ENCODE measurements at places on chromosomes 7 and 10.

GRCh38 chr7:155878250-155878649 lies 66.0 kb upstream of the SHH start:
- DNase-seq, result no peak

GRCh38 chr7:115038158-115038557 lies 116.3 kb downstream of the MDFIC start:
- DNase-seq, result no peak

DNA sequence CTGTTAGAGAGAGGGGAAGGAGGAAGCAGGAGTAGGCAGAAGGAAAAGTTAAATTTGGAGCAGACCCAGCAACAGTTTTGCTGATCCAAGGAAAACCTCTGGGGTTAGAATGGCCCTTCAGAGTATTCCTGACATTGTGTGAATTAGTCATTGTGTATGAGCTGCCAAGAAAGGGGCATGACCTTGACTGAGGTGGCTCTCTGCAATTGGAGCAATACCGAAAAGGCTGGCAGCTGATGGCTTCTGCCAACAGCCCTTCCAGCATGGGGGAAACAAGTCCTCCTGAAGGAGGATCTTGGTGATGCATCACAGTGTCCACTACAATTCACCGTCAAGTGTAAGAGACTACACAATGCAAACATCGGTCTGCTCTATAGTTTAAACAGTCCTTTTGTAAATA lies 20.6 kb upstream of the WASL start:
- DNase-seq, result peak; percentile 67

DNA sequence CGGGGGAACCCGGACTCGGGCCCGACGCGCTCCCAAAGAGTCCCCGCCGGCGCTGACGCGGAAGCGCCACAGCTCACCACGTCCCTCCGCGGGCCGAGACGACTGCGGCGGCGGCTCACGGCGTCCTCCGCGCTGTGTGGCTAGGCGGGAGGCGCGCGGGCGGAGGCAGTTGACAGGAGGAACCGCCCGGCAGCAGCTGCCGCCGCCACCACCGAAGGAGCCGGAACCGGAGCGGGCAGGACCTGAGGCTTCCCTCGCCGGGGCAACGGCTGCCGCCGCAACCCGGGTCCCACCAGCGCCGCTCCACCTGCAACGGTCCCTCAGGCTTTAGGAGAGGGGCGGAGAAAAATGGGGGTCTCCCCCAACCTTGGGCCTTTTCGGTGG lies 334 bp downstream of the ZNF800 start:
- DNase-seq, result peak; percentile 56

GRCh38 chr10:60185421-60185820 lies 204.3 kb downstream of the ANK3 start:
- no peak for DNase-seq

GRCh38 chr10:110192552-110192951 lies 14.9 kb upstream of the MXI1 start:
- DNase-seq, result no peak

GRCh38 chr10:88154596-88155250 lies 291.3 kb downstream of the PTEN start:
- peak; percentile 32 for DNase-seq

- peak; percentile 52 for DNase-seq
These were observed 39.3 kb downstream of the BAZ1B start for GRCh38 chr7:73482746-73483145.

DNA sequence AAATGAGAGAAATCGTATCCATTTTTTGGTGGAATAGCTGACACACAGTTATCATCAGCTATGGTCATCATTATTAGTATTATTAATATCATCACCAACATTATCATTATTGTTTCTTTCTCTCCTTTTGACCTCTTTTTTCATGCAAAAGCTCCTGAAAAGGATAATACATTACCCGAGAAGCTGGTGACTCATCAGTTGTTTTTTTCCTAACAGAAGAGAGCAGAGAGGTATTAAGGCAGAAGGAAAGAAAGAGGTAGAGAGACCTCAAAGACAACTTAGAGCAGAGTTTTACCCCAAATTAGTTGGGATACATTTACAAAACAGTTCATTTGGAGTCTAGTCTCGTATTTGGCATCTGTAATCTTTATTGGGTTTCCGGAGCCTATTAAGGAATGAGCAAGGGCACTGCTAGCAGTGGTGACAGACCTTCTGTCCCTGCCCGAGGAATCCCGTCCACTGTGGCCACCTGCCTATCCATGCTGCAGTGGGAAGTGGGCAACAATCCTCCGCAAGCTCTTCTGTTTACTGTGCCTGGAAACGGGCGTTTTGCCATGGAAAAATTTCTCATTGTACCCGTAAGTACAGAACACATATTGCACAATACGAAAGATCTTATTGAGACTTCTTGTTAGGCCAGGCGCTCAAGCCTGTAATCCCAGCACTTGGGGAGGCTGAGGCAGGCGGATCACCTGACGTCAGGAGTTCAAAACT lies 170.0 kb upstream of the MKLN1 start:
- DNase-seq, result peak; percentile 17

- DNase-seq, result peak; percentile 16
These were observed 141.3 kb upstream of the VKORC1L1 start for GRCh38 chr7:65731562-65732035.

GRCh38 chr7:91872069-91872468 lies 8.4 kb downstream of the MTERF1 start:
- no peak for DNase-seq

DNA sequence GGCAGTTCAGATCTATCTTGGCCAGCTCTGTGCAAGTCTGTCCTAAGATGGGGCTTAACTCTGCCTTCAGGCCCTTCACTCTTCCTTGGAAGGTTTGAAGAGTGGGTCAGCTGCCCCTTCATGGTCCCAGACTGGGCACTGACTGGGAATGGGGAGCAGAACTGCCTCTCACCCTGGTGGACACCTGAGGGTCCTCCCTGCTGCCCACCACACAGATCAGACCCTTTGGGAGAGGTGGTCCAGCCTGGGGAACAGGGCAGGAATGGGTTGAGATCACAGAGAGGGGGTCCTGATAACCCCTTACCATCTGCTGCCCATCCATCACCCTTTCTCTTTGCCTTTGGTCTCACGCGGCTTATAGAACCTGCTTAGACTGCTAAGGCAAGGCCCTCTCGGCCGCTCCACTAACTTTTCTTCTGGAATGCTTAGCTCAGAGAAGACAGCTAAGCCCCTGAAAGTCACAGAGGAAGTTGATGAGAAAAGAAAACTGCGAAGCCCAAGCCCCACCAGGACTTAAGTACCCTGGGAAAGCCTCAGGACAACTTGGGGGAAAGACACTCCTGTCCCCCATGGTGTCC lies 402 bp upstream of the CDHR1 start:
- peak; percentile 24 for DNase-seq

DNA sequence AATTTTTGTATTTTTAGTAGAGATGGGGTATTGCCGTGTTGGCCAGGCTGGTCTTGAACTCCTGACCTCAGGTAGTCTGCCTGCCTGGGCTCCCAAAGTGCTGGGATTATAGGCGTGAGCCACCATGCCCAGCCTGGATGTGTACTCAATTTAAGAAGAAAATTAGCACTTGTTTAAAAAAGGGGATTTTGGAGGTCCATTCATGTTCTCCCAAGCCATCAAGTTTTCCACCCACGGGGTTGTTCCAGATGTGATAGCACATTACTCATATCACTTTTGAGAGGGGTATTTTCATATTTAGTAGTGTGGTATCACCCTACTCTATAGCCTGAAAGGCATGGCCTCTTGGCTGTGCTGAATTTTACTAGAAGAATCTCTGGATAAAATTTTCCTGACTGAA lies 10.5 kb upstream of the SLC26A3 start:
- DNase-seq, result no peak

DNA sequence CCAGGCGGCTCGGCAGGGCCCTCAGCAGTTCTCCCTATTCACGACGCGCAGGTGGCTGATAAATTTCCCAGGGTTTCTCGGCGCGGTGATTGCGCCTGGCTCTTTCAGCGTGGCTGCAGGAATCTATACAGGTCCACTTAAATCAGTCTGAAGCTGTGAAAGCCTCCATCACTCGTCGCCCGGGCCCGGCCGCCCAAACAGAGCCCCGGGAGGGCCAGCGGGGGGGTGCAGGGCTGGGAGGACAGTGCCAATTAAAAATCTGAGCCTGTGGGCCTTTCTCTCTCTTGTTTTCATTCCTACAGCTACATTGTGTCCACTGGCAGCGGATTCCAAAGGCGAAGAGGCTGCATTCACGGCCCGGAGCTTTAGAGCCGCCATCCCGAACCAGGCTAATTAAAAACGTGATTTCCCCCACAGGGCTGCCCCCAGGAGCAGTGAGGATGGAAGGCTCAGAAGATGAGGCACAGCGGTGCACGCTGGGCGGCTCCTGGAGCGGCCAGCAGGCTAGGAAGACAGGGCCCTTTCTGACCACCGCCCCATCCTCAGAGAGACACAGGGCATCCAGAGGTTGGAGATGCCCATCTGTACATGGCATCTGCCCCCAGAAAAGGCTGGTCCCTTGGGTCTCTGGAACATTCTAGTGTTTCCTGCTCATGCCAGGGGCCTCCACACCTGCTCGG lies 100.7 kb downstream of the FAM53B start:
- no peak for DNase-seq

DNA sequence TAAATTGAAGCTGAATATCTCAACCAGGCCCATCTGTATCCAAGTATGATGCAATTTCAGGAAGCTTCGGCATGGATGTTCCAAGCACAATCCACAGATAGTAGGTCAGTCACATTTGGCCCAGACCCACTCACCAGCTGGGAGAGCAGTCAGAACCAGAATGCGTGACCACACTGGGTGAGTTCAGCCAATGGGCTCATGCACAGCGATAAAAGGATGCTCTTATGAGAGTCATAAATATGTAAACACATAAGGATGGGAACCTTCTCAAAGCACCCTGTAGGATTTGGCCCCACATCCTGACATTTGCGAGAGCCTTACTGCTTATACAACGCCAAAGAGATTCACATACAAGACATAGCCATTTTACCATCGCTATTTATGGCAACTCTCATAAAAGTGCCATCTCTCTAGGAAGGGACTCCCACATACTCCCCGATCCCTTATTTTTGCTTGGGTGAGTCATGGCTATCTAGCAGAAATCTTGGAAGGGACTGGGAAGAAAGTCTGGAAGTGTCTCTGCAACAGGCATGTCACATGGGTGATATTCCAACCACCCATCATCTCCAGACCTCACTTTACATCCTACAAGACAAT lies 3.0 kb downstream of the AFAP1L2 start:
- DNase-seq, result peak; percentile 46

DNA sequence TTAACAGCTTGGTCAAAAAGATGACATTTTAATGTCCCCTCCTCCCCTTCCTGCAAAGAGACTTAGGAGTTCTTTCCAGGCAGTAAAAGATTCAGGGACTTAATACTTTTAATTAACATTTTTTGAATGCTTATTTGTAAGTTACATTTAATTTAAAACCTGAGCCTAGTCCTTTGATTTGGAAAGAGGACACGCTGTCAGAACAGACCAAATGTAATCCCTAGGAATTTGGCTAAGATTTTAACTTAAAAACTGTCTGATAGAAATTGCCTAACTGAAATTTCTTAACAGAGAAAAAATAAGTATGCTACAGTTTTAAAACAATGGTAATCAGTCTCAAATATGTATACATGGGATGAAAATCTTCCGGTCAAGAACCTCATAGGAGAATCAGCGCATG lies 98.5 kb downstream of the NRP1 start:
- no peak for DNase-seq

DNA sequence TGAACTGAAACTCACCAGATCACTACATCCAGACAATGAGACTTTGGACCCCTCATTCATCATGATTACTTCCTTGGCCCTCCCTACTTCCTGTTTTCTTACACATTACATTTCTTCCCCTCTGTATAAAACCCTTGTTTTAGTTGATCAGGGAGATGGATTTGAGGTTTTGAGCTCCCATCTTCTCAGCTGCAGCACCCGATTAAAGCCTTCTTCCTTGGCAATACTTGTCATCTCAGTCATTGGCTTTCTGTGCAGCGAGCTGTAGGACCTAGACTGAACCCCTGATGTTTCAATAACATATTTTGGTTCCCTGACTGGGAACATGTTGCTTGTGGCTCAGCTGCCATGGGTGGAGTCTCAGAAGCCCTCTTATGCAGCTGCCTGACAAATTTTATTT lies 33.1 kb downstream of the NOLC1 start:
- DNase-seq, result no peak

- no peak for DNase-seq
These were observed 52.0 kb upstream of the NRF1 start for GRCh38 chr7:129559564-129559963.

- DNase-seq, result peak; percentile 92
These were observed at the start of gene ZKSCAN1 for GRCh38 chr7:100015232-100016214. Gene ZKSCAN1, plus strand, starts transcription at chr7:100015596. Its CDS starts 7,911 bp downstream, at chr7:100023507.

DNA sequence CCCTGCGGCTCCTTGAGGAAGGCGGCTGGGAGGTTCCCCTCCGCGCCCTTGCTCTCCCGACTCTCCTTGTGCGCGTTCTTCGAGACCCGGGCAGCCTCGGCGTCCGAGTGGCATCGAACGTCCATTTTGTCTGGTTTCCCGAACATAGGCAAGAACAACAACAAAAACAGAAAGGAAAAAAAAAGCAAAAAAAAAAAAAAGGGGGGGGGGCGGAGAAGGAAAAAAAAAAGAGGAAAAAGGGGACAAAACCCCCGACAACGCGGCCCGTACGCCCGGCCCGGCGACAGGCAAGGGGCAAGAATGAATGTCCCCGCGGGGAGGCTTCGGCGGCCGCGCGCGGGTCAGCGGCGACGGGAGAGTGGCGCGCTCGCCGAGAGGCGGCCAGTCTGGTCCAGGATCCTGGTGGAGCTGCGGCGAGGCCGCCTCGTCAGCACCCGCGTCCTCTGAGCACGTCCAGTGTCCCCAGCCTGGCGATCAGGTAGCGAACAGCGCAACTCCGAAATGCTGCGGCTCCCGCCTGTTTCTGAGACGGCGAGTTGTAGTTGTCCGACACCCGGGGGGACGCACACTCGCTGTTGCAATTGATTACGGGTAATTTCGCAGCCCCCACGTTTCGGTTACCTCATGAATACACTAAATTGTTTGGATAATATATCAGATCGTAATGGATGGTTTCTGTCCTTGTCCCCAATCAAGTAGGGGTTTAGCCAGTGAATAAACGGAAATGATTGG lies at the start of gene VAX1:
TSS of gene VAX1 (minus strand) at position 360 of the 732 bp plus-strand sequence. CDS start at position 146, 214 bp downstream.
- DNase-seq, result no peak

GRCh38 chr10:73586583-73586984 lies 4.6 kb downstream of the USP54 start:
- DNase-seq, result peak; percentile 79

DNA sequence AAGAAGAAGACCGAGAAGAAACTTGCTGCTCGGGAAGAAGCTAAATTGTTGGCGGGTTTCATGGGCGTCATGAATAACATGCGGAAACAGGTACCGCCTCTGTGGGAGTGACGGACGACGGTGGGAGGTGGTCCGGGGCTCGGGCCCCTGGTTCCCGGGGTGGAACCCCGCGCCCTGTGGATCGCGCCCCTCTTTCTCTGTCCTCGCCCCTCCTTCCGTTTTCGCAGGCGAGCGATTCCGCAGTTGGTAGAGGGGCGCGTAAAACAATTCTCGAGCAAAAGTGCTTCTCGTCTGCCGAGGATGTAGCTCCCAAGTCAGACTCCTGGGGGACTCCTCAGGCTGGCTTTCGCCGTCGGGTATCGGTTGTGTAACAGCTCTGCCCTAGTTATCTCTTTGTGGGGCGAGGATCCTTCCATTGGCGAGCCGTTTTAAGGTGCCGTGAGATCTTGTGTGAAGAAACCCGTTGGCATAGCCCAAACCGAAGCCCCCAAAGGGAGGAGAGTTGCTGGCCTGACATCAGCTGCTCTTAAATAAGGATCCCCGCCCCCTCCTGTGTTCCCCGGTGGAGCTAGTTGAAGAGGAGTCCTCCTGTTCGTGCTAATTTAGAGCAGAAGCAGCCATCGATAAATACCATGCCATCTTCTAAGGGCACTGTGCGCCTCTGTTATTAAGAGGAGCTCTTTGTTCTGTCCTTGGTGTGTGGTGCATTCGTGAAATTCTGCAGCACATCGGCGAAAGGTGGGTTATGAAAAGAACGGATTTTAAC lies 655 bp downstream of the KLHL7 start:
- peak; percentile 55 for DNase-seq

All from astrocyte of the spinal cord (primary cell).